ENCODE measurements at places on chromosomes 6 and 20.

- no peak for DNase-seq
These were observed 292.1 kb downstream of the CDKAL1 start for GRCh38 chr6:20826378-20826777.

DNA sequence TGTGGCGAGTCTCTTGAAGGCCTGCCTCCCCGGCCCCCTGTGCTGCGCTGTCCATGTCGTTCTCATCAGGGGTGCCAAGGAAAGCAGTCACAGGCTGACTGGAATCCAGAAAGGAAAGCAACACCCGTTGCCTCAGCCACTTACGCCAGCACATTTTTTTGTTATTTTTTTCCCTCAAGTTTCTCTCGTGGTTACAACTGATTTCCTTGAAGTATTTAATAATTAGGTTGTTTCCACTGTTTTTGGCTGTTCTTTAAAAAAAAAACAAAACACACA lies 17.9 kb upstream of the SLC22A1 start:
- DNase-seq, result no peak

GRCh38 chr6:109739686-109740085 lies 48.6 kb downstream of the FIG4 start:
- no peak for DNase-seq

DNA sequence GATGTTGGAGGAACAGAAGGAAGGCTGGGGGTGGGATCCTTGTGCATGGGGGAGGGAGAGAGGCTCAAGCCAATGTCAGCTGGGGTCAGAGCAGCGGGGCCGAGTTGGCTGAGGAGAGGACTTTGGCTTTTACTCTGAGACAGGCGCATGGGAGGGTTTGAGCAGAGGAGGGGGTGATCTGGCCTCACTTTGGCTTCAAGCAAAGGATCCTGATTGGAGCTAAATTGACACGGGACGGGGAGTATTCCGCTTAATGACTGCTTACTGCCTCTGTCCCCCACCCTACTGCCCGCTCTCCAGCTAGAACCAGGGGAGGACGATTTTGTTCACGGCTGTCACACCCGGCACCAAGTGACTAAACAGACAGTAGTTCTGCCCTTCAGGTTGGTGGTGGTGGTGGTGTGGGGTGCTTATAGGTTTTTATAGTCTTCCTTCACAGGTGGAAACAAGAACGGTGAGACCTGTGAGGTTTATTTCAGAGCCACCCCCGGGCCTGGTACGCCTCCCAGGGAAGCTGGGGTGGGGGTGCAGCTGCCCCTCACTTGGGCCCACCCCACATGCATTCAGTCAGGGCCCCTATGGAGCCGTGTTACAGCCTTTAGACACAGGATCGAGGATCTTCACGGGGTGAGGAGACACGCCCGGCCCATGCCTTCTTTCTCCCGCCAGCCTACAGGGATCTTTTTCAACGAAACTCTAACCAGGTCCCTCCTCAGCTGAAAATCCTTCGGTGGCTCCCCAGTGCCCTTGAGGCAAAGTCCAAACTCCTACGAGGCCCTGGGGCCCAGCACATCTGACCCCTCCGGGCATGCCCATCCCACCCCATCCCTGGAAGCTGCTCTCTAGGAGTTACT lies 1.3 kb upstream of the SNAI1 start:
- DNase-seq, result no peak

DNA sequence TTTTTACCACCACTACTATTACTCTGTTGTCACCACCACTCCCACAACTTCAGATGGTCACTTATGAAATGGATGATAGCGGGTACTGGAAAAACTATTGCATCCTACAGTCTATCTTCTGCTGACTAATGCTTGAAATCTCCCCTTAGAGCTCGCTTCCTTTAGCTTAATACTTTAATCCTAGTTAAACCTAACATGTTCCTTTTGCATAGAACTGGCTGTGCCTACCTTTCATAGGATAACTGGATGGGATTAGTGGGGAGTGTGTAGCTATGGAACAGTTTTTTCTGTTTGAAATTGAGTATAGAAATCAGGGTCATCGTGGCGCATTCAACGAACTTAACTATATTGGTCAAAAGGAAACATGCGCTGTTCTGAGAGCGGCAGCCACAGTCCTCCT lies 294.7 kb downstream of the FARS2 start:
- no peak for DNase-seq
